ENCODE measurements at places on chromosomes 7 and 10.

GRCh38 chr10:51800725-51801424 is 101.5 kb upstream of the CSTF2T start:
- DNase-seq = no peak

GRCh38 chr7:34727464-34727995 is 69.5 kb downstream of the NPSR1 start:
- no peak for DNase-seq

DNA sequence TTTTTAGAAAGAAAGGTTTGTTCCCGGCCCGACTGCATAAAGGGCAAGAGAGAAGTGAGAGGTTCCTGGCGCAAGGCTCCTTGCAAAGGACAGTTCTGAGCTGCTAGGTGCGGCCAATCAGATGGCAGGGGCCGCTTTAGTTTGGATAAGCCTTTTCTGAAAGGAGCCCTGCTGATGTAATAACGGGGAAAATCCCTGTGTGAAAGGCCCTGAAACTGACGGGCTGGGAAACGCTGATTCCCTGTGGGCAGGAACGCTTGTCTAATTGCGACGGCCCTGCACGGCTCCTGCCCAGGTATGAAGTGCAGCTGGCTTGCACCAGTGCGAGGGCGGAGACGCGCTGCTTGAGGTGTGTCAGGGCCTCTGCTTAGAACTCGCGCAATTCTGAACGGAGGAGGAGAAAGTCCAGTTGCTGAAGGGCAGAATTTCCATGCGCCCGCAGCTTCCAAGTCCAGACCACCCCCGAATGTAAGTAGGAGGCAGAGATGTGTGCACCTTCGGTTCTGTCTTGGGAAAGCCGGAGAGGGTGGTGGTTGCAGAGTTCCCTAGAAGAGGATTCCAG is 30.5 kb downstream of the TACC2 start:
- DNase-seq = no peak

- DNase-seq = no peak
Measured at GRCh38 chr7:151744656-151745638, 132.0 kb downstream of the PRKAG2 start.

- DNase-seq = no peak
Measured at GRCh38 chr7:44218418-44219201, 17.8 kb downstream of the YKT6 start.

DNA sequence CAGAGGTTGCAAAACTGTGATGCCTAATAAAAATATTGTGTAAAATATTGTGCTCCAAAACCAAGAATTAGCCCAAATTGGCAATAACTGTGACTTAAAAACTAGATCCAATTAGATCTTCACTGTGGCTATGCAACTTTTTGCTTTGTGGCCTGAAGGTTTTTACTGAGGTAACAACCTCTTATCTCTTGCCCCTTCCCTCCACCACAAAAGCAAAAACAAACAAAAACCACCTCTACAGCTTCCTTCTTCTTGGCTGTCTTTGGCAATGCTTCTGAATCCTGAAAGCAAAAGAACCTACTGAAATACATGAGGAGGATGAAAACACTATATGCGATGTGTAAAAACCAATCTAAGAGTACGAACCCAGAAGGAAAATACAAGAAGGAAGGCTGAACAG is 226.7 kb upstream of the MBL2 start:
- DNase-seq = no peak

GRCh38 chr10:92177546-92177945 is 113.3 kb downstream of the CPEB3 start:
- no peak for DNase-seq

DNA sequence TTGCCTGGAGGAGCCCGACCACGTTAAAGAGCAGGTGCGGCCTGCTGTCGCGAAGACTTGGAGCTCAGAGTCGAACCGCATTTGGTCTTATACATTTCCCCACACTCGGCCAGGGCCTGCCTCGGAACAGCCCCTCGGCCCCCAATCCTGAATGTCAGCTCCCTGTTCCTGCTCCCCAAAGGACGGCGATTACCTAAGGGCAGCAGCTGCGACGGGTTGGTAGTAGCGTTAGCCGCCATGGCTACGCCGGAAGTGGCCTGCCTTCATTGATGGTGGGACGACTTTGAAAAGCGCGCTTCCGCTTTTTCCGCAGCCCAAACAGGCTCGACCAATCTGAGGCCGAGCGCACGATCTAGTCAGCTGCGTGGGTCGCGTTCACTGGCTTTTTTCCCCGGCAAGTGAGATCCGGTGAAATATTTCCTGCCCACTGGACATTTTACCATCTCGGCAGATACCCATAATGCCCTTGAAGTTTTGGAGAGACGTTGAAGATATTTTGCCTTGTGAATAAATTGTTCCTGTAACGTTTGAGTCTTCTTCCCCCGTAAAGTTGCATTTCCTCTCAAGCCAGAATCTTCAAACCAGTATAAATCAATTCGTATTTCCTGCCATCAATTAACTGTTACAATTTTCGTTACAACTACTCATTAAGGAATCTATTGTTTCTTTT is at the start of gene LSM5:
TSS of gene LSM5 (minus strand) at position 254 of the 670 bp plus-strand sequence. CDS start at position 239, 15 bp downstream.
- DNase-seq = no peak

- no peak for DNase-seq
Measured at GRCh38 chr7:68943786-68944185, 654.5 kb upstream of the AUTS2 start.

DNA sequence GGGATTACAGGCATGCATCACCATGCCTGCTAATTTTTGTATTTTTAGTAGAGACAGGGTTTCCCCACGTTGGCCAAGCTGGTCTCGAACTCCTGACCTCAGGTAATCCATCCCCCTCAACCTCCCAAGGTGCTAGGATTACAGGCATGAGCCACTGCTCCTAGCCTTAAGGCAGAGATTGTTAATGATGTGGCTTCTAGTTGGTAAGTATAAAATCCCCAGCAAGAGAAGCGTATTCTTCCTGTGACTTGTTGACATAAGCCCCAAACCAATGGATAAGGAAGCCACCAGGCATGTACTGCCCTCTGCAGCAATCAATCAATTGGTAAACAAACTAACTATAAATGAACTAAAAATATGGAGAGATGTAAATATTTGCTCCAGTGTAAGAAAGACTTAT is 41.2 kb downstream of the REEP3 start:
- no peak for DNase-seq

GRCh38 chr7:8094164-8095140 is 125.9 kb downstream of the GLCCI1 start:
- no peak for DNase-seq

- no peak for DNase-seq
Measured at GRCh38 chr7:106345421-106346166, 60.8 kb upstream of the NAMPT start.

DNA sequence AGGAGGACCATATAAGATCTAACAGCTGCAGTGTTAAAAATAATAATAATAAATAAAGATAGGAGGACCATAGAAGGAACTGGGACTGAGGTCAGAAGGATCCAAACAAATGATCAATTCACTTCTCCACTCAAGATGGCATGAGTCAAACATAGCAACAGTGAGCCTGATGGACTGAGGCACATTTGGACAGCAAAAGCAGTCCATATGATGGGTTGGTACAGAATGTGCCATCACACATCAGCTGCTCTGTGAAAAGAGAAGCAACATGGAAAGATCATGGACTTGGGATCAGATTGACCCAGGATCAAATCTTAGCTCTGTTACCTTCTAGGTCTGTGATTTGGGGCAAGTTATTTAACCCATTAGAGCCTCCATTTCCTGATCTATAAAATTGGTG is 188.9 kb upstream of the KMT2E start:
- DNase-seq = no peak

GRCh38 chr7:76020031-76020714 is 25.8 kb upstream of the TMEM120A start:
- no peak for DNase-seq

DNA sequence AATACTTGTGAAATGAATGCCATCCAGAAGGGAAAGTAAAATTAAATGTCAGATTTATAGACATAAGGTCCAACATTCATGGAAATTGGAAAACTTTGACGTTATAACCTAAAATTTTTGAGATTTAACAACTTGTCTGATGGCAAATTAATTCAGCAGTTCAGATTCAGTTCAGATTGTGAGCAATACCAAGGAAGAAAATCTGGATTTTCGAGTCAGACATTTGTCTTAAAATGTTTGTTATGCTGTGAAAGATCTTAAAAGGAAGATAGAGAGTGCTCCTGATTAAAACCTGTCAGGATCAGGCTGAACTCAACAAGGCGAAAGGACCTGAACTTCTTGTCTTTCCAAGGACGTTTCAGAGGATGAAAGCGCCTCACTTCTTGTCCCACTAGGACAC is 320.9 kb downstream of the PAXIP1 start:
- no peak for DNase-seq

DNA sequence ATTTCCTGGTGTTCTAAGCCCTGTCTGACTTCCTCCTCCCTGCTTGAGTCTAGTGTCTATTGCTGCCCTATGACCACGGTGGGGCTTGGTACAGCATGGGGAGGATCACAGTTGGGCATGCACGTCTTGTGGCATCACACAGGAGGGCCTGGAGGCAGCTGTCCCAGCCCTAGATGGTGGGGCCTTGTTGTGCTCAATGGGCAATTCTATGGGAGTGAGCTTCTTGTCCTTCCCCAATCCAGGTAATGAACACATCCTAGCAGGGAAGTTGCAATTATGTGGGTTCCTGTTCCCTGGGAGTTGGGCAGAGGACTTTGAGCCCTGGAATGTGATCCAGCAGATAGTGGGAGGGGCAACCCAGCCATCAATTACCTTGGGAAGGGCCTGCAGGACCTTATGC is 10.8 kb upstream of the FAM3C start:
- DNase-seq = no peak
